A673 (cell line): ENCODE measurements at places on chromosomes 1 and 21. TPM values are rescaled to one million over a fixed set of nuclear protein-coding genes. Genes with fewer than 3 reads are reported as not detected.

DNA sequence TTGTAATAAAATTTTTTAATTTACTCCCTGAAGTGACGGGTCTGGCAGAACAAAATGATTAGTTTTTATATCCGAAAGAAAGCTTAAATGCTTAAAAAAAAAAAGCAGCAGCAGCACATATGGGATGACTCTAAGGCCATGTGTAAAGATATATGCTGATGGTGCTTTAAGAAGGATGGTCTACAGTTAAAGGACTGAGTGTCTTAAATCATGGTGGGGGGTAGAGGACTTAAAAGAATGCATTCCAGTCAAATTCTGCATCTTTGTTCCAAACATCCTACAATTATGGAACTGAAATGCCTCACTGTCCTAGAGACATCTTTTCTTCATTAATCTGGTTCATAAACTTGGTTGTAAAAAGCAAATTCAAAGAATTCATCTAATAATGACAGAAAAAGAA is 7.0 kb downstream of the KDM5B start:
- no peak overlapping the region for H3K27ac ChIP-seq
- peaks cover 31% of the 10 kb centered on the region for H3K4me1 ChIP-seq
- H3K27me3 ChIP-seq, result no peaks in the 10 kb centered on the region
- no peak overlapping the region for H3K4me3 ChIP-seq
- no peaks in the 10 kb centered on the region for H3K36me3 ChIP-seq

- H3K27ac ChIP-seq, result no peak overlapping the region
- H3K27me3 ChIP-seq, result no peaks in the 10 kb centered on the region
- no peaks in the 10 kb centered on the region for H3K36me3 ChIP-seq
- H3K4me1 ChIP-seq, result no peaks in the 10 kb centered on the region
- H3K4me3 ChIP-seq, result no peak overlapping the region
These were observed 426.3 kb upstream of the CHRM3 start for GRCh38 chr1:238960071-238960470.

DNA sequence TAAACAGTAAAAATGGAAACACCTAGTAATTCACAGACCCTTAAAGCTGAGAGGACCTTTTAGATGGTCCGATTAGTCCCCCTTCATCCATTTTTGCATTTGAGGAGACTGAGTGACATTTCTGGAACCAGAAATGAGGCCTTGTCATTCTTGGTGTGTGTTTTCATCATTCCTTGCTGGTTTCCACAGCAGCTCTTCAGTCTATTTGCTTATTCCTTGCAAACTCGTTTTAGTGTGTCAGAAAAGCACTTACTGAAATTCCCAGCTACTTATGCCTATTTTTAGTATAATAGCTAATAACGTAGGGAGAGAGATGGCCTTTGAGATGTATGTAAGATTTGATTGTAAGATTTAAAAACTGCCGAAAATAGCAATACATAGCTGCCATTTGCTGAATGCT is 70.9 kb downstream of the VPS13D start:
- peaks cover 5% of the 10 kb centered on the region for H3K36me3 ChIP-seq
- H3K27ac ChIP-seq, result no peak overlapping the region
- H3K4me3 ChIP-seq, result no peak overlapping the region
- H3K27me3 ChIP-seq, result no peaks in the 10 kb centered on the region

- peak; percentile 14 for DNase-seq
- H3K27ac ChIP-seq, result no peak overlapping the region
- no peak overlapping the region for H3K4me3 ChIP-seq
- H3K27me3 ChIP-seq, result no peaks in the 10 kb centered on the region
These were observed 96.5 kb downstream of the NME7 start for GRCh38 chr1:169271098-169271497.

GRCh38 chr1:167369175-167369574 is 148.5 kb downstream of the POU2F1 start:
- no peaks in the 10 kb centered on the region for H3K36me3 ChIP-seq
- H3K27me3 ChIP-seq, result no peaks in the 10 kb centered on the region
- H3K27ac ChIP-seq, result no peak overlapping the region
- no peak overlapping the region for H3K4me3 ChIP-seq

DNA sequence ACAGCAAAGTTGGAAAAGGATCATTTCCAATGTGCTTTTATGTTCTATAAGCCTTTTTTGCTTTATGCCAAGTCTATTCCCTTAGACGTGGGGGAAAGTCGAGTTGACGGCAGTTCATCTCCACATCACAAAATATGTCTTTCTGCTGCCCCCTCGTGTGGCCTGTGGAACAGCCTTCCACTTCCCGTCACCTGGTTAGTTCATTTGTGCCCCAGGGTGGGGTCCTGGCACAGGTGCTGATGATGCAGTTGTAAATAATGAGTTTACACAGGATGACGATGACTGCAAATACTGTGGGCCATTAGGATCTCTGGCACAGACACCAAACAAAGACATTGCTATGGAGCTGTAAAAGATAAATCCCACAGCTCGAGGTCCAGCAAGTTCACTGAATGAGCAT is 10.0 kb upstream of the OTUD3 start:
- no peaks in the 10 kb centered on the region for H3K27me3 ChIP-seq
- H3K4me1 ChIP-seq, result peaks cover 3% of the 10 kb centered on the region
- no peaks in the 10 kb centered on the region for H3K36me3 ChIP-seq
- DNase-seq, result peak; percentile 38

DNA sequence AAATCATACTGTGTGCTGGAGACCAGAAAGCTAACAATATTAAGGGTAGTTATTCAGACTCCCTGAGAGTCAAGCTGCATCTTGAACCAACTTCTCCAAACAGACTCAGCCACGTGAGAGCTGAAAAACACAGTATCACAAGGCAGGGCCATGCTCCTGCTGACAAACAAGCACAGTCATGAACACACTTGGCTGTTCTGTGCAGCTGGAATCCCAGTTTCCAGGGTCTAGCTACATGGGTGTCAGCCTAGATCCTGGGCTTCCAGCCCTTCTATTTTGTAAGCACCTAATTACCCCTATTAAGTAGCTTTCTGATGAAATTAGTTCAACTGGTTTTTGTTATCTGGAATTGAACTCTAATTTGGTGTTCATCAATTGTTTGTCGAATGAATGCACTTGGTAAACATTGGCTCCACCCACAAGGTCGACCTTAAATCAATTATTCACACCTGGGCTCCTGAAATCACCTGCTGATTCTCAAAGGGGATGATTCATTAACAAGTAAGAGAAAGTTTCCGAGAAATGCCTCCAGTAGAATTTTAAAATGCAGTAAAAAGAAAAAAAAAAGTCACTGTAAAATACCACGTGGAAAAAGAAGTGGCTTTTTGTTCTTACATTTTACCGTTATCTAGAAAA is 179.3 kb downstream of the ZC3H11B start:
- no peaks in the 10 kb centered on the region for H3K27me3 ChIP-seq
- no peak overlapping the region for H3K27ac ChIP-seq
- H3K4me1 ChIP-seq, result no peaks in the 10 kb centered on the region
- DNase-seq, result no peak
- H3K4me3 ChIP-seq, result no peak overlapping the region

DNA sequence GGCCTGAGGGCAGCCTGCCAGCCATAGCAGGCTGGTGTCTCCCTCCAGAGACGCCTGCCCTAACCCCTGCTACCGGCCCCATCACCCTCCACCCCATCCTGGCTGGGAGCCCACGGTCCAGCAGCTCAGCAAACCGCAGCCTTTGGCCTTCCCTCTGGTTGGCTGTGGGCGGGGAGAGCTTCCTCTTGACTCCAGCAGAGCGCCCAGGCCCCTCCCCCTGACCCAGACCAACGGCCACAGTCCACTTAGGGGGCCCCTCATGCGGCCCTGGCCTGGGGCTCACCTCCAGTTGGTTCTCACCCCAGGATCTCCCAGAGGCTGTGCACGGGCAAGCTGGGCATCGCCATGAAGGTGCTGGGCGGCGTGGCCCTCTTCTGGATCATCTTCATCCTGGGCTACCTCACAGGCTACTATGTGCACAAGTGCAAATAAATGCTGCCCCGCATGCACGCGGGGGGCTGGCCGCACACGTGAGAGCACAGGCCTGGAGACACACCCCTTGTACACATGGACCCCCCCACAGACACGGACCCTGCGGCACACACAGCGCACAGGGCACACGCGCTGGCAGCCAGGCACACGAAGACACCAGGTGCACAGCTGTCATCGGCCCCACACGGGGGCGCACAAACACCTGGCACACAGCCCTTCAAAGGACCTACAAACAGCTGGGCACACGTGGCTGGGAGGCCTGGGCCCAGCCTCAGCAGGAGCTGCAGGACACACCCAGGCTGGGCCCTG is 3.1 kb downstream of the SMIM1 start:
- H3K4me1 ChIP-seq, result peaks cover 9% of the 10 kb centered on the region
- peaks cover 21% of the 10 kb centered on the region for H3K36me3 ChIP-seq
- H3K27me3 ChIP-seq, result no peaks in the 10 kb centered on the region
- H3K4me3 ChIP-seq, result no peak overlapping the region

GRCh38 chr21:31236528-31236927 is 107.5 kb downstream of the TIAM1 start:
- no peaks in the 10 kb centered on the region for H3K36me3 ChIP-seq
- no peaks in the 10 kb centered on the region for H3K27me3 ChIP-seq
- DNase-seq, result no peak
- no peaks in the 10 kb centered on the region for H3K4me1 ChIP-seq

GRCh38 chr1:230464671-230465070 is 38.5 kb upstream of the PGBD5 start:
- peaks cover 27% of the 10 kb centered on the region for H3K27me3 ChIP-seq
- H3K4me1 ChIP-seq, result no peaks in the 10 kb centered on the region
- no peak overlapping the region for H3K27ac ChIP-seq
- H3K4me3 ChIP-seq, result no peak overlapping the region

DNA sequence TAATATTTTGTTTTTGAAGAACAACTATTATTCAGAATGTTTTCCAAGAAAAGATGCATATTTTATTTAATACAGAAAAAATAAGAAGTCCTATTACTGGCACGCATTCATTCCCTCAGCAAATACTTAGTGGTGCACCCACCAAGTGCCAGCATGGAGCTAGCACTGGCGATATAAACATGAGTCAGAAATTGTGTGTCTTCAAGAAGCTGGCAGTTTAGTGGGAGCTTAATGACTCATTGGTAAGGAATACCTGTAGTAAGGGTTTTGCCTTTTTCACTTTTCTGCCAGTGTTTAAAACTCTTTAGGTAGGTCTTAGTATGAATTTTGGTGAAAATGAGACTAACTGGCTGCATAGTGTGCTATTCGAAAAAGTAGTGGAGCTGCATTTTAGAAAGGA is 6.3 kb downstream of the MAGI3 start:
- no peaks in the 10 kb centered on the region for H3K36me3 ChIP-seq
- H3K27ac ChIP-seq, result no peak overlapping the region
- H3K4me1 ChIP-seq, result peaks cover 12% of the 10 kb centered on the region
- no peak for DNase-seq
- H3K4me3 ChIP-seq, result no peak overlapping the region
- peaks cover 94% of the 10 kb centered on the region for H3K27me3 ChIP-seq

- no peak for DNase-seq
- no peaks in the 10 kb centered on the region for H3K36me3 ChIP-seq
- H3K27ac ChIP-seq, result no peak overlapping the region
- no peaks in the 10 kb centered on the region for H3K27me3 ChIP-seq
These were observed 34.9 kb upstream of the NTNG1 start for GRCh38 chr1:107105914-107106313.

- H3K27ac ChIP-seq, result peak overlapping the region; percentile 45
- DNase-seq, result peak; percentile 84
- H3K27me3 ChIP-seq, result no peaks in the 10 kb centered on the region
These were observed 272.5 kb downstream of the RRAGC start for GRCh38 chr1:38586993-38587646.

DNA sequence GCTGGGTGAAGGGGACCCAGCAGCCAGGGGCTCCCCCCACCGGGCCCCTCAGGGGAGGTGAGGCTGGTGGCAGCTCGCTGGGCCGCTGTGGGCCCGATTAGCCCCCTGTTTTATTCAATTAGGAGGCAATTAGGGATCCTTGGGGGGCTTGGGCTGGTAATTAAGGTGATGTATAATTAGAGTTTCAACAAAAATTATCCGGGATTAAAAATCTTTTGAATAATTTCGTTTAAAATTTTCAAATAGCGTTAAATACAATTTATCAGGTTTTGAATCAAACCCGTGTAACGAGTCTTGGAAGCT is 4.1 kb downstream of the PRDM16 start:
- no peaks in the 10 kb centered on the region for H3K36me3 ChIP-seq
- no peak overlapping the region for H3K4me3 ChIP-seq
- DNase-seq, result no peak
- H3K4me1 ChIP-seq, result no peaks in the 10 kb centered on the region

- H3K36me3 ChIP-seq, result no peaks in the 10 kb centered on the region
- H3K4me1 ChIP-seq, result peaks cover 29% of the 10 kb centered on the region
- no peak for DNase-seq
- no peaks in the 10 kb centered on the region for H3K27me3 ChIP-seq
These were observed 45.8 kb upstream of the RGS1 start for GRCh38 chr1:192529811-192530210.

GRCh38 chr1:27858072-27858948 is 14.0 kb upstream of the THEMIS2 start:
- peaks cover 4% of the 10 kb centered on the region for H3K4me1 ChIP-seq
- no peak overlapping the region for H3K27ac ChIP-seq
- H3K27me3 ChIP-seq, result no peaks in the 10 kb centered on the region
- peak; percentile 93 for DNase-seq
- no peak overlapping the region for H3K4me3 ChIP-seq
- no peaks in the 10 kb centered on the region for H3K36me3 ChIP-seq

GRCh38 chr1:206949208-206949607 is 2.9 kb upstream of the PIGR start:
- DNase-seq, result no peak
- H3K36me3 ChIP-seq, result no peaks in the 10 kb centered on the region
- H3K27me3 ChIP-seq, result peaks cover 36% of the 10 kb centered on the region
- H3K4me1 ChIP-seq, result no peaks in the 10 kb centered on the region
- H3K4me3 ChIP-seq, result no peak overlapping the region

- no peak overlapping the region for H3K4me3 ChIP-seq
- DNase-seq, result no peak
- no peak overlapping the region for H3K27ac ChIP-seq
These were observed 55.9 kb downstream of the CLIC4 start for GRCh38 chr1:24801176-24801575.

DNA sequence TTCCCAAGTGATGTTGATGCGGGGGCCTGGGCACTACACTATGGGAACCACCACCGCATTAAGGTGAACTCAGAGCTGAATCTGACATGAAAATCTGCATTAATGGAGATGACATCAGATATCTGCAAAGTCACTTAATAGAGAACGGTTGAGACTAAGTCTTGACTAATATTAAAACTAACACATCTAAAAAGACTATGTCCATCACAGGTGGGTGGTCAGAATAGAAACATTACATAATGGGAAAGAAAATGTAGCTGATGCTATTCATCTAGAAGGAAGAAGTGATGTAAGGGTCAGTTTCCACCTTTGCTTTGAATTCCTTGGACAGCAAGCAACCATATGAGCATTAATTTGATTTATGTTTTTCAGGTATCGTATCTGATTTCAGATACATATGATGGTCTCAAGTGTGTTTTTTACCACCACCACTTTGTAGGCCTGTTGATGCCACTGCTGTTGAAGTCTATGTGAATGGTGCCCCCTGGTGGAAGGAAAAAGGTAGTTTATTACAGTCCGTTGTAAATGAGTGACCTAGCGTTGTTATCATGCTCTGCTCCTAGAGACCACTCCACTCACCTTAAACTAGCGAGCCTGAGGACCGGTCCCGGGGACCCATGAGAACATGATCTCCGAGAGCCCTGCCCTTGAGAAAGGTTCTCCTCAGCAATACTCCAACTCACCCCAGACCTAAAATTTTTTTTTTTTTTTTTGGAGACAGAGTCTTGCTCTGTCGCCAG is 73.5 kb downstream of the BACH1 start:
- no peak overlapping the region for H3K27ac ChIP-seq
- H3K4me3 ChIP-seq, result no peak overlapping the region
- H3K36me3 ChIP-seq, result no peaks in the 10 kb centered on the region

Gene MCOLN3
- 0.82 and 1.6 TPM in 2 replicates for total RNA-seq

Gene PROX1
- total RNA-seq, result not detected in 2 replicates

Gene MIXL1
- total RNA-seq, result 0.39 TPM in 1 of 2 replicates, not detected in the other

Gene TMEM54
- 3.2 and 4.8 TPM in 2 replicates for total RNA-seq

Gene TAS1R1
- not detected in 2 replicates for total RNA-seq

Gene MMP23B
- 0.55 and 0.67 TPM in 2 replicates for total RNA-seq

Gene LCE6A
- total RNA-seq, result not detected in 2 replicates

Gene SPRR1A
- total RNA-seq, result not detected in 2 replicates
